ENCODE measurements at places on chromosomes 6 and 20.

GRCh38 chr6:169934699-169935347, 183.4 kb downstream of the ERMARD start:
- no peak for DNase-seq
- H3K27me3 ChIP-seq, result no peaks in the 10 kb centered on the region
- no peaks in the 10 kb centered on the region for H3K4me1 ChIP-seq
- H3K4me3 ChIP-seq, result no peak overlapping the region

DNA sequence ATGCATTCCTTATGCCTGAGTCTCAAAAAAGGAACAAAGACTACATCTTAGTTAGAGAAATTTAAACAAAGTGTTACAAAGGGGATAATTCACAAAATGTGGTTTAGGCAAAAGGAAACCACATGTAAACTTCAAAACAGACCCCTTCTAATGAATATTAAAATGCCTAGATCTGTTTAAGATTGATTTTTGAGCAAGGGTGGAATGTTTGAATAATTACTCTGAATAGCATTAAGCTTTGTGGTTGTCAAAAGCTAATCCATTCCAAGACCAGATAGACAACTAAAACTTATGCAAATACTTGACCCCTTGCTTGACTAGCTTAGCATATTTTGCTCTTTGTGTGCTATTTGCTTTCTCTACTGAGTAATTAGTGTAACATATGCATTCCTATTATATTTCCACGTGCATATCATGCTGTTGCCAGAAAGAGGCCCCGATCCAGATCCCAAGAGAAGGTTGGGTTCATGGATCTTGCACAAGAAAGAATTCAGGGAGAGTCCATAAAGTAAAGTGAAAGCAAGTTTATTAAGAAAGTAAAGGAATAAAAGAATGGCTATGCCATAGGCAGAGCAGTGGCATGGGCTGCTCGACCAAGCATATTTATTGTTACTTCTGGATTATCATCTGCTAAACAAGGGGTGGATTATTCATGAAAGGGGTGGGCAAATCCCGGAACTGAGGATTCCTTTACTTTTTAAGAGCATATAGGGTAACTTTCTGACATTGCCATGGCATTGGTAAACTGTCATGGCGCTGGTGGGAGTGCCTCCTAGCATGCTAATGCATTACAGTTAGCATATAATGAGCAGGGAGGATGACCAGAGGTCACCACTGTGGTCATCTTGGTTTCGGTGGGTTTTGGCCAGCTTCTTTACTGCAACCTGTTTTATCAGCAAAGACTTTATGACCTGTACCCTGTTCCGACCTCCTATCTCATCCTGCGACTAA, 1193.4 kb upstream of the EYS start:
- no peaks in the 10 kb centered on the region for H3K36me3 ChIP-seq
- no peak for DNase-seq
- H3K27ac ChIP-seq, result no peak overlapping the region
- no peak overlapping the region for H3K4me3 ChIP-seq
- H3K4me1 ChIP-seq, result no peaks in the 10 kb centered on the region

DNA sequence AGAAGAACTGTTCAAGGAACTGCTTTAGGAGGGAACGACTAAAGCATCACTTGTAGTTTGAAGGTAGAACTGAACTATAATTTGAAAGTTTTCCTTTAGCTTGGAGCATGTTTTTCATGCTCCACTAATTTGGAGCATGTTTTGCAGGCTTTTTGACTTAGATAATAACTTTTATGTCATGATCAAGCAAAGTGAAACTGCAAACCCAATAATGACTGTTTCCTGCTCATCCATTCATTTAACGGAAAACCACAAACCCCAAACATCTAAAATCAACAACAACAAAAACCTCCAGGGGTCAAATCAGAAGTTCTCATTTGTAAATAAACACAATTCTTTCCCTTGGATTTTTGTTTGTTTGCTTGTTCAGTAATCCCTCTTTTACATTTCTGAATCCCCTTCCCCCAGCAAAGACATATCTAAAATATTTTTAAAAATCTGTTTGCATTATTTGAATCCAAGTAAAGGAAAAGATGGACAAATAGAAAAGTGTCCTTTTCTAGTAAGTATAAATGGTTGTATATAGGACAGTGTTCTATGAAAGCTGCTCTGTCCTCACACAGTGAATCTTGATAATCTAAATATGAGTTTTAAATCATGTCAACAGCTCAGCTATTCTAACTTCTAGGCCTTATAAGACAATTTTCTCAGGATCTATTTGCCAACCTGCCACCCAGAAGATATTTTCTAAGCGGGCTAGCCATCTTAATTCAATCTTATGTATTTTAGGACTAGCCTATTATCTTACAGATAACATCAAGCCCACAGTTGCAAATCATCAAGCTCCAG, 2.6 kb downstream of the SIM1 start:
- no peaks in the 10 kb centered on the region for H3K4me1 ChIP-seq
- no peak overlapping the region for H3K4me3 ChIP-seq
- H3K36me3 ChIP-seq, result no peaks in the 10 kb centered on the region
- peaks cover 73% of the 10 kb centered on the region for H3K27me3 ChIP-seq

DNA sequence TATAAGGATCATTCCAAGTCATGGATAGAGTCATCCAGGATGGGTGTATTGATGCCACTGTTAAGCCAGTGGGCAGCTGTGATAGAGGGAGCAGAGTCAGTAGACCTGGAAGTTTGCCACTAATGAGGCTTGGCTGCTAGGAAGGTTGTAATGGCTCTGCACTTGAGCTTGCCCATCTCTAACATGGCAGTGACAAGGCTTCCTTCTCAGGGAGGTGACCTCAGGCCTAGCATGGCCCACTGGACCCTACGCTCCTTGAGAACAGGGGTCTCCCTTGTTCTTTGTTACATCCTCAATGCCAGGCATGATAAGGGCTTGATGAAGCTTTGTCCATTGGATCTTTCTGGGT, 155.1 kb downstream of the CD83 start:
- H3K4me3 ChIP-seq, result no peak overlapping the region
- H3K36me3 ChIP-seq, result no peaks in the 10 kb centered on the region
- peaks cover 48% of the 10 kb centered on the region for H3K4me1 ChIP-seq

- H3K4me1 ChIP-seq, result no peaks in the 10 kb centered on the region
- no peak overlapping the region for H3K27ac ChIP-seq
- no peak overlapping the region for H3K4me3 ChIP-seq
- no peaks in the 10 kb centered on the region for H3K36me3 ChIP-seq
- H3K27me3 ChIP-seq, result no peaks in the 10 kb centered on the region
These were observed 19.5 kb downstream of the SF3B5 start for GRCh38 chr6:144075875-144076274.
